Subcutaneous adipose tissue (tissue), 4 donors: ENCODE measurements at places on chromosomes 11 and 22. TPM values are rescaled to one million over a fixed set of nuclear protein-coding genes. Genes with fewer than 3 reads are reported as not detected.

Gene MFNG
- total RNA-seq: 9.0 TPM

Gene MS4A6E
- 3.7 TPM for total RNA-seq

Gene PKNOX2
- 2.9 TPM for total RNA-seq

Gene CDHR5
- total RNA-seq: not detected

Gene ASCL2
- total RNA-seq: 0.22 TPM

Gene FOLR2
- 75.9 TPM for total RNA-seq

Gene NTM
- total RNA-seq: 1.7 TPM

Gene CTSD
- total RNA-seq: 526 TPM

Gene ROM1
- total RNA-seq: 2.2 TPM

Gene APOL1
- total RNA-seq: 53.5 TPM

Gene DRD2
- not detected for total RNA-seq

Gene TMEM191C
- not detected for total RNA-seq

Gene LIN7C
- total RNA-seq: 31.5 TPM

Gene PSMA1
- total RNA-seq: 135 TPM

Gene DMC1
- not detected for total RNA-seq

Gene PRODH
- total RNA-seq: 106 TPM

Gene FAM180B
- total RNA-seq: 1.1 TPM

Gene NPAS4
- not detected for total RNA-seq

Gene CRYAB
- 467 TPM for total RNA-seq

Gene MACROD1
- total RNA-seq: 8.0 TPM

Gene C1QTNF4
- 2.6 TPM for total RNA-seq

Gene GNG3
- not detected for total RNA-seq

Gene PYGM
- total RNA-seq: 2.2 TPM

Gene DLG2
- 3.6 TPM for total RNA-seq

Gene ARVCF
- total RNA-seq: 11.0 TPM

Gene TRPC6
- 6.5 TPM for total RNA-seq

Gene VWCE
- 1.0 TPM for total RNA-seq

Gene APLNR
- 1.1 TPM for total RNA-seq

Gene RAB36
- 0.49 TPM for total RNA-seq

Gene KREMEN1
- 7.6 TPM for total RNA-seq

Gene TMEM121B
- 1.7 TPM for total RNA-seq

Gene CRYBB3
- total RNA-seq: not detected

Gene UBQLNL
- 0.75 TPM for total RNA-seq

Gene PANX2
- not detected for total RNA-seq

Gene SCGB1D2
- not detected for total RNA-seq

Gene GPR83
- total RNA-seq: not detected

Gene CHRNA10
- 0.57 TPM for total RNA-seq

Gene MMP8
- total RNA-seq: 0.22 TPM

Gene ZNF70
- 3.9 TPM for total RNA-seq

Gene SERPING1
- 632 TPM for total RNA-seq
